ENCODE measurements at places on chromosomes 1 and 21.

DNA sequence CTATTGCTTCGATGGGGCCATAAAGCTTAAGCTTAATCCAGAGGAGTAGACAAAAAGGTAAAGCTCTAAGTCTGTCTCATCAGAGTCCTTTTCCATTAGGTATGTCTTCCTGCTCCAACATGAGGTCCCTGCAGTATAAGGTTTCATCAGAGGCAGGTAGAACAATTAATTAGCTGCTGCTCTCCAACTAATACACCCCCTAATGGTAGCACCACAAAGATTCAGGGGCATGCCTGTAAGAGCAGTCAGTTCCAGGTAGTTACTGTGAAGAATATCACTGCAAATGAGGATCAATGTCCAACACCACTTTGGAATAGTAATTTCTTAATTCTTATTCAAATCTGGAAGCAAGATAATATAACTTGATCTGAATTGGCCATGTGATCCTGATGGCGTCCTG is 160.3 kb upstream of the ESRRG start:
- DNase-seq: no peak

GRCh38 chr1:161021970-161022353 is 1.0 kb upstream of the F11R start:
- DNase-seq: no peak

DNA sequence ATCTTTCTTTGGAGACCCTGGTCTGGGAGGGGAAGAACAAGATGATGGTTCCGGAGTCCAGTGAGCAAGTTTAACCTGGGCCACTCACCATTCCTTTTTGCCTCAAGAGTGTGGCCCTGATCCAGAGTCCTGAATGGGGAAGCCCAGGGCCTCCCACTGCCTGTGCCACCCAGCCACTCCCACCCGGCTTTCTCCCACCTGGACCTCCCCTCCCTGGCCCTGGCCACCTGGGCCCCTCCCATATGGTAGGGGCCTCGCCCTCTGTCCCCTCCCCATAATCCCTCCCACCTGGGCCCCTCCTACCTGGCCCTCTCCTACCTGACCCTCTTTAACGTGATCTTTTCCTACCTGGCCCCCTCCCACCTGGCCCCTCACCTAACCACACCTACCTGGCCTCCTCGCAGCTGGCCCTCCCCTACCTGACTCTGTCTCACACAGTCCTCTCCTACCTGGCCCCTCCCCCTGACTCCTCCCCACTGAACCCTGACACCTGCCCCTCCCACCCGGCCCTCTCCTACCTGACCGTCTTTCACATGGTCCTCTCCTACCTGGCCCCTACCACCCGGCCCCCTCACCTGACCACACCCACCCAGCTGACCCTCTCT is 220.7 kb upstream of the VAMP3 start:
- no peak for DNase-seq

DNA sequence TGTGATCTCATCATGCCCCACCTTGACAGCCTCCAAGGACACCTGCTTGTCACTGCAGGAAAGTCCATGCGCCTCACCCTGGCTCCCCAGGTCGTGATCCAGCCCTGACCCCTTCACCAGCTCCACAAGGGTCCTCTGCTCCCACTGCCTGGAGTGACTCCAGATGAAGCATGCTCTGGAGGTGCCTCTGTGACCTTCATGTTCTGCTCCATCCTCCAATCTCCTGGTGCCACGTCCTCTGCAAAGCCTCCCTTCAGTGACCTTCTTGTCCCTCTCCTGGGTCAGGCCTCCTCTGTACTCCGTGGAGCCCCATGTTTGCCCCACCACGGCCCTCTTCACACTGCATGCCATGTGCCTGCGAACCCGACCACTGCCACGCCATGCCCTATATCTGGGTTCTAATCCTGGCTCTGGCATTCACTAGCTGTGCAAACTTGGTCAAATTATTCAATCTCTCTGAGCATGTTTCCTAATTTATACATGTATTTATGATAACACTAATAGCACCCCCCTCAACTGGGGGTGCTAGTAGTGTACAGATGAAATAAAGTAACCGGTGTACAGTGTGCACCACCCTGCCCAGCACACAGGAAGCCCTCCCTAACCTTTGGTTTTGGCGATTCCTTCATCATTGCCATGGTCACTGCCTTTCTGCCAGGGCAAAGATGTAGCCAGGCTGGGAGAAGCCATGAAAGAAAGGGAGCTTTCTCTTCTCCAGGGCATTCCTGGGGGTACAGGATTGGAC is 77.4 kb downstream of the STUM start:
- DNase-seq: no peak

DNA sequence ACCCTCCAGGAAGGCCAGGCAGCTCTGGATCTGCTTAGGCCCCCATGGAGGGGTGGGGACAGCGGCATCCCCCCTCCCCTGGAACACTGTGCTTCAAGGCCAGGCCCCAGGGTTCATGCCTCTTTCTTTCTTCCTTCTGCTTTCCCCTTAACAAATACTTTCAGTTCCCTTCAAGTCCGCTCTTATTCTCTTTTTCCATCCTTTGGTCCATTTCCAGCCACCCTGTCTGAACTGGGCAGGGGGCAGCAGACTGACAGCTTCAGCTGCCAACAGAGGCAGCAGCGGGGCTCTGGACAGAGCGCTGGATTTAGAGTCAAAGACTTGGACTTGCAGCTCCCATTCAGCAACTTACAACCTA is 1.1 kb upstream of the CD244 start:
- no peak for DNase-seq

GRCh38 chr21:45250914-45251634 is 36.6 kb downstream of the POFUT2 start:
- no peak for DNase-seq

GRCh38 chr1:60427194-60427593 is 353.6 kb upstream of the C1orf87 start:
- DNase-seq: peak; percentile 9

All from fibroblast of skin of right biceps (primary cell).